Sigmoid colon (tissue), 7 donors: ENCODE measurements at places on chromosomes 2 and 18. TPM values are rescaled to one million over a fixed set of nuclear protein-coding genes. Genes with fewer than 3 reads are reported as not detected.

PDCL3 gene
- polyA plus RNA-seq: 40.2 TPM

CNTNAP5 gene
- polyA plus RNA-seq: not detected

BOLL gene
- polyA plus RNA-seq: not detected

CLK1 gene
- polyA plus RNA-seq: 76.1 TPM

GRCh38 chr2:231348173-231348572 lies 47.3 kb upstream of the B3GNT7 start:
- H3K27ac ChIP-seq: no peak overlapping the region
- DNase-seq: no peak
- no peaks in the 10 kb centered on the region for H3K27me3 ChIP-seq

DNA sequence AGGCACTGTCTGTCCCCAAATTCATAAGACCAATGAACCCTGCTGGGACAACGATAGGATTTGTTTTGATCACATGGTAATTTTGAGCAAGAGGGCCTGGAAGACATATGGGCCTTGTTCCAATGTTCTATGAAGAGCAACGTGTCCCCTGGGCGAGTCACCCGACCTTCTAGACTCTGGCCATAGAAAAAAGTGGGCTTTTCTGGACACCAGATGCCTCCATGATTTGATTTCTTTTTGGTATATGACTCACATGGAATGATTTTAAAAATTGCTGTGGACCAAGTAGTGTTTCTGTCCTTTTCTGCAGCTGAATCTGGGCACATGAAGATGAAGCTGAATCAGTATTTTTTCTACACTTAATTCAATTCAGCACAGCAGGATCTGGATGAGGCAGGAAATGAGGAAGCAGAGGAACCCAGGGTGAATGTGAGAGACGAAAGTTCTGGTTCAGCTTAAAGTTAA lies 104.9 kb downstream of the CDC42EP3 start:
- no peaks in the 10 kb centered on the region for H3K36me3 ChIP-seq
- no peak for DNase-seq
- H3K4me3 ChIP-seq: no peak overlapping the region
- H3K4me1 ChIP-seq: peaks cover 26% of the 10 kb centered on the region
- no peak overlapping the region for H3K27ac ChIP-seq
- no peaks in the 10 kb centered on the region for H3K27me3 ChIP-seq

DNA sequence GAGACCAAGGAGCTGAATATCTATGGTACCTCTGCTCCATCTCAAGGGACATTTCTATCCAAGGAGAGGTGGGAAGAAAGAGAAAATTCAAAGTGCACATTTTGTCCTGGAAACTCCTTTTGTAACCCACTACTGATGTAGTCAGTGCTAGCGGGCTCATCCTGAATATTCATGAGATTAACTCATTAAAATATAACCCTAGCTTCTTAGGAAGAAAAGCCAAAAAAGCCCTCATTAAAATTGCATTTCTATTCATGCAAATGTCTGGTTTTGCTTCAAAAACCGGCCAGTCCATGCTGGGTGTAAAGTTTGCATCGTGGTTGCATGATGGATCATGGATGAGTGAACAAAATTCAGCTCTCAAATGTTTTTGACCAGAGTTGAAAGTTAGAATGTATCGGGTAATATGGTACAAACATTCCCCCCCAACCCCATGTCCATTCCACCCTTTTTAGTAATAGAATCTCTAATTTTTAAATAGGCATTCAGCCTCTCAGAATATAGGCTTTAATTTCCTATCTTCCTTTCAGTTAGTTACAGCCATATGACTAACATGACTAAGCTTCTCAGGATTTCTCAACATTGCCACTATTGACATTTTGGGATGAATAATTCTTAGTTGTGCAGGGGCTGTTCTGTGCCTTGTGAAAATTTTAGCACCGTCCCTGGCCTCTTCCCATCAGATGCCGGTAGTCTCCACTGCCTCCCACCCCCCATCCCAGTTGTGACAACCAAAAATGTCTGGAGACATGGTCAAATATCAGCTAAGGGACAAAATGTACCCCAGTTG lies 104.2 kb upstream of the RND3 start:
- H3K4me1 ChIP-seq: no peaks in the 10 kb centered on the region
- H3K36me3 ChIP-seq: no peaks in the 10 kb centered on the region
- H3K27ac ChIP-seq: no peak overlapping the region
- H3K4me3 ChIP-seq: no peak overlapping the region
- no peaks in the 10 kb centered on the region for H3K27me3 ChIP-seq
- DNase-seq: no peak

GRCh38 chr2:217975626-217976025 lies 27.2 kb downstream of the TNS1 start:
- H3K4me3 ChIP-seq: no peak overlapping the region
- H3K4me1 ChIP-seq: peaks cover 91% of the 10 kb centered on the region
- H3K27me3 ChIP-seq: no peaks in the 10 kb centered on the region
- no peaks in the 10 kb centered on the region for H3K36me3 ChIP-seq

DNA sequence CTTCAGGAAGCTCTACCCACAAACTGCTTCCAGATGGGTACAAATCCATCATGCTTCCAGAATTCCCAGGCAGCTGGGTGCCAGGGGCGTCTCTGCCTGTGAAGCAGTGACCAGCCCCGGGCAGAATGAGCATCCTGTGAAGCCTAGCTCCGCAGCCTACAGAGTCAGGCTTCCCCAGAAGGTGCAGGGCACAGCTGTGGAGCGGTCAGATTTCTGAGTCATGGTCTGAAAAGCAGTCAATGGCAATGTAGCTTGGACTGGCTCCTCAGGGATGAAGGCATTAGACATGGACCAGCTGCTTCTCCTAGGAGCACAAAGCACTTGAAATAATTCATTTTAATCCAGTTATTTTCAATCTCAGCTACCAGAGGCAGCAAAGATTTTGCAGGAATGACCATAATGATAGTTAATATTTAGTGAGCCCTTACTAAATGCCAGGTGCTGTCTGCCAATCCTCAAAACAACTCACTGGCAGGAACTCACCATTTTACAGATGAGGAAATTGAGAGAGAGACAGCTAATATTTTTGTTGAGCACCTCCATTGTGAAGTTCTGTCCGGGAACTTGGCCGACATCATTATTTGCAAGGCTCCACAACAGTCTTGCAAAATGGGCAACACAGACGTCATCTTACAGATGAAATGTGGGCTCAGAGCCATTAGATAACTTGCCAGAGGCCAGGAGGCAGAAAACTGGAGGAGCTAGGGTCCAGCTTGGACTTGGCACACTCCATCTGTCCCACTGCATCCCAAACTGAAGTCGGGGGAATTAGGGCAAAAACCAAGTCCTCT lies 31.7 kb downstream of the ACMSD start:
- no peaks in the 10 kb centered on the region for H3K36me3 ChIP-seq
- no peak overlapping the region for H3K27ac ChIP-seq
- no peak overlapping the region for H3K4me3 ChIP-seq
- H3K4me1 ChIP-seq: no peaks in the 10 kb centered on the region

DNA sequence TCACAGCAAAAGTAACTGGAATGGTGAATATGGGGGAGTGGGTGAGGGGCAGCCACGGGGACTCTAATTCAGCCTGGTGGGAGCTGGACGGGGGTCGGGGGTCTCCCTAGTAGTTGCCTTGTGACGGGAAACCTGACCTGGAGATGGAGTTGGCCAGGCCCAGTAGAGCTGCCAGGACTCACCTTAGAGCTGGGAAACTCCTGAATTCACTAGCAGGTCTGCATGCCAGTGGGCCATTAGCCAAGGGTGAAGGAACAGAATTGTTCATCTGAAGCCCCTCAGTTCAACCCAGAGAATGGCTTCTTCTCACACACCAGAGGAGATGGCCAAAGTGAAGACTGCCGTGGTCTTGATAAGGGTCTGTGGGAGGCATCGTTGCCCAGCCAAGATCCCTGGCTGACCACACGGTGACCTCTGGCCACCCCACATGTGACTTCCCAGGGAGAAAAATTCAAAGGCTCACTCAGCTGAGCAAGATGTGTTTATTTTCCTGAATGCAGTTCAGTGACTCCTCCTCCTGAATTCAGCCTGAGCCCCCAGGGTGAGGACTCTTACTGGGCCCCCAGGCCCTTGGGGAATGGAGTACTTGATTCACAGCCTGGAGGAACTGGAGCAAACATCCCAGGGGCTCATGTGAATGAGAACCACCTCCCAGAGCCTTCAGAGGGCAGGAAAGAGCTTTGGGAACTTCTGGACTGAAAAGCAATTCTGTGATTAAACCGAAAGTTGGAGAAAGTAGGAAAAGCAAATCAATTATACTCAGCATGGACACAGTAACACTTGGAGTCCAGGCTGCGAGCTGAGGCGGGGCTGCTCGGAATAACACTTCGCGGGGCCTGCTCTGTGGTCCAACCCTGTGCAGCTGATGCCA lies 25.2 kb downstream of the MOCOS start:
- DNase-seq: no peak
- H3K27me3 ChIP-seq: no peaks in the 10 kb centered on the region
- peaks cover 3% of the 10 kb centered on the region for H3K4me1 ChIP-seq
- peak overlapping the region; percentile 18 for H3K27ac ChIP-seq
- no peak overlapping the region for H3K4me3 ChIP-seq

DNA sequence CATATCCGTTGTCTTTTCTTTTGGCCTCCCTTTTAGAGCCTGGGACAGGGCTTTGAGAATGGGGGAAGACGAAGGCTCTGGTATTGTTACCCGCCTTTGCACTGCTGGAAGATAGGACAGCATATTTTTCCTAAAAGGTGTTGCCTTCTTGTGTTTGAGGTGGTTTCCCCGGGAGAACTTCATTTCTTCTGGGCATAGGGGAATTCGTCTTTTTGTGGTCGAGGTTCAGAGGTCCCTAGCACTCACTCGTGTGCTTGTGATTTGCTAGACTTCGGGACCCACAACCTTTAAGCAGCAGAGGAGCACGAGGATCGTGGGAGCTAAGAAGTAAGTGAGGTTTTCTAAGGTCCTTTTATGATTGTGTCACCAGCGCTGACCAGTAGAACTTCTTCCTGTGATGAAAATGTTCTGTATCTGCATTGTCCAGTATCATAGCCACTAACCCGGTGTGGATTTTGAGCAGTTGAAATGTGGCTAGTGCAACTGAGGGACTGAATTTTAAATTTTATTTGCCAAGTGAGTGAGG lies 611 bp downstream of the ZNF512 start:
- no peaks in the 10 kb centered on the region for H3K36me3 ChIP-seq
- H3K27ac ChIP-seq: peak overlapping the region; percentile 72
- no peaks in the 10 kb centered on the region for H3K27me3 ChIP-seq
- H3K4me3 ChIP-seq: peak overlapping the region; percentile 58

DNA sequence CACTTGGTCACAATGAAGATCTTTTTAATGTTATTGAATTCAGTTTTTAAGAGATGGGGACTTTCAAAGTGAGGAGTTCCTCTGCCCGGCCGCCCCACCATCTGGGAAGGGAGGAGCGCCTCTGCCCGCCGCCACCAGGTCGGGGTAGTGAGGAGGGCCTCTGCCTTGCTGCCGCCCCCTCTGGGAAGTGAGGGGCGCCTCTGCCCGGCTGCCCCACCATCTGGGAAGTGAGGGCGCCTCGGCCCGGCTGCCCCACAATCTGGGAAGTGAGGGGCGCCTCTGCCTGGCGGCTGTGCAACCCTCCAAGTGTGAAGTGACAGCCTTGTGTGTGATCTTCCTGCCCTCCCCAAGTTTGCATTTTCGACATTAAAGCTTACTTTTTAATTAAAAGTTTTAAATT lies 899.3 kb downstream of the TRIB2 start:
- H3K27ac ChIP-seq: no peak overlapping the region
- no peaks in the 10 kb centered on the region for H3K4me1 ChIP-seq
- no peaks in the 10 kb centered on the region for H3K27me3 ChIP-seq
- no peak overlapping the region for H3K4me3 ChIP-seq
- no peaks in the 10 kb centered on the region for H3K36me3 ChIP-seq
